ENCODE measurements at places on chromosomes 6 and 20.

GRCh38 chr6:95501032-95501904, 76.1 kb upstream of the MANEA start:
- no peak for DNase-seq

DNA sequence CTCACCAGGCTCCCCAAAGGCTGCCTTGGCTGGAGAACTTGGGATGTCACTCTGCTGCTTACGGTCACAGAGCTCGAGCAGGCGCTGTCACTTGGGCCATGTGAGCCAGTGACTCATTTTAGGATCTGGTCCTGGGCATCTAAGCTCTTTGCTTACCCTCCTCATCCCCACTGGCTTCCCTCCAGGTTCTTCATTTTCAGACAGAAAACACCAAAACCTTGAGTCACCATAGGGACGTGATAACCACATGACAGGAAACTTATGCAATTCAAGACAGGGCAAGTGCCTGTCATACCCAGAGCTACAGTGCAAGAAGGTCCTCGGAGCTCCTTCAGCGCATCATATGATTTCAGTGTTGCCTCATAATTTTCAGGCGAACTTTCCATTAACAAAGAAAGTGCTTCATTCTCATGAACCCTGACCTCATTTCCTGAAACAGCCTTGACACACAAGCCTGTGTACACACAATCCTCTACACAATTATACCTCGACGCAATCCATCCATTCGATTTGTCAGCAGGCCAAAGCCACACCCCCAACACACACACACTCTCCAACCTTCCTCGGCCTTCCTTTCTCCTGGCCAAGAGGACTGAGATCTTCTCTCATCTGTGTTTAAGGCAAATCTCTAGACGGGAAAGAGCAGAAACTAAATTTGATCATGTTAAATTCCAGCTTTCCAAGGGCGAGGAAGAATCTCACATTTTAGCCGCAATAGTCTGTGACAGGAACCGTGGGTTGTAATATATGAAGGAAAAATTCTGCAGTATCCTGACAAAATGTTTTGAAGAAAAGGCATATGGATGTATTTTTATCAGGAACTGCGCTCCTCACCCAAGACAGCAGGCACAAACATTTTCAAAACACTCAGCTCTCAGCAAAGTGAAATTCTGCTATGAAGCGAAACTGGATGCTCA, 25.3 kb downstream of the TBC1D7 start:
- no peak for DNase-seq

DNA sequence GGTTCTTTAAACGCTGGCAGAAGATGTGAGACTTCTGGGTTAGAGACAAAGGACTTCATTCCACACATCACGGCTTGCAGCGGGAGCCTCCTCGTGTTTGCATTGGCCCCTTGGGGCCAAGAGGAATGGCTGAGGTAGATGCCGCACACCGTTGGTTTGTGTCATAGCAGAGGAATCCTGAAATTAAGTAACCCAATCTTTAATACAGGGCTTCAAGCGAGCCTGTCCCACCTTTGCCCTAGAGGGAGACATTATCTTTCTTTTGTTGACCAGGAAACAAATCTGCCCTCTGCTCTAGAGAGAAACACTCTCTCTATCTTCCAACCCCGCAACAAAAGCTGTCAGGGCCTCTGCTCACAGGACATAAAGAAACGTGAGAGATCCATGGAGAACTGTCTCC, 277.5 kb upstream of the ZFP64 start:
- DNase-seq, result no peak

GRCh38 chr6:7078856-7079255, 28.9 kb upstream of the RREB1 start:
- no peak for DNase-seq

GRCh38 chr6:39684790-39685488, 40.3 kb downstream of the KIF6 start:
- no peak for DNase-seq

DNA sequence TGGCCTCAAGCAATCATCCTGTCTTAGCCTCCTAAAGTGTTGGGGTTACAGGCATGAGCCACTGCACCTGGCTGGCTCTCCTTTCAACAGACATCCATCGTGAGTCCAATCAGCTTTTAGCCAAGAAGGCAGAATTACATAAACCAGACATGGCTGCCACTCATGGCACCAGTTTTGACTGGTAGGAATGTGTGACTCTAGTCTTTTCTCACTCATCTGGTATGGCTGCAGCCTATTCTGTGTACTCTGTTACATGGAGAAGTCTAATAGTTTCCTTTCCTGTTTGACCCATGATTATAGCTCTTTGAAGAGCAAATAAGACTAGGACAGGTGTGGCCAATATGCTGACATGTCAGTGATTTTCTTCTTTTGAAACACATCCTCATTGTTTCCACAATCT, 27.0 kb upstream of the RNF144B start:
- no peak for DNase-seq

GRCh38 chr6:146896062-146896813, 297.5 kb downstream of the ADGB start:
- no peak for DNase-seq

DNA sequence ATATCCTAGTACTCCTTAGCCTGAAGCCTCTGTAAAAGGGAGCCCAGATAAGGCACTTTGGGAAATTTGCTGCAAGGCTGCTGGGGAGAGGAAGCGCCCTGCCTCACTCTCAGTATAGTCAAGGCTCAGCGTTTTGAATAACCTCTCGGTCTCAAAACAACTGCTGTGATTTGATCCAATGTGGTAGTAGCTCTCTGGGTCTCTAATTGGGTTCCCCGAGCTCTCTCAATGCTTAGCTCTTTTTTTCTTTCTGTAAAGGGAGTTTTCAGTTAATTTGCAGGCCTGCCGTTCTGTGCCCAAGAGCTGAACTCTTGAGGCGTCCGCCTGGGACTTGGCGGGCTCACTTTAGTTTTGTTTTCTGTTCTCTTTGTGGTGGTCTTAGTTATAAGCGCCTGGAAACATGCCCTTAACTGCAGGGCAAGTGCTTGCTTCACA, 41.2 kb downstream of the ZHX3 start:
- no peak for DNase-seq

- no peak for DNase-seq
Measured at GRCh38 chr6:56862415-56863175, 92.3 kb upstream of the BEND6 start.

DNA sequence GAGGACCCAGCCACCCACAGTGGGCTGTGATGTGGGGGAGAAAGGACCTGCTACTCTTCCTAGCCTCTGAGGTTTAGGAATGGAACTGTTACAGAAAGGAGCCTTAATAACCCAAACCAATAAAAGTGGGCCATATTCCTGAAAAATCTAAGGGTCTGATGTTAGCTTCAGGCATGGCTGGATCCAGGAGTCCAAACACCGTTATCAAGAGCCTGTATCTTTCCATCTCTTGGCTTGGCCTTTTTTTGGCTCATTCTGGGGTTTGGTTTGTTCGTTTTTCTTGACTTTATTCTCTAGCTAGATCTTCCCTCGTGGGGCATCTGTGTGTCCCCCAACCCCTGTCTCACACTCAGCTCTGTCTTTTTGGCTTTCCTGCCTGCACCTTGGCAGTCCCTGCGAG, 38.7 kb downstream of the CDH4 start:
- no peak for DNase-seq

DNA sequence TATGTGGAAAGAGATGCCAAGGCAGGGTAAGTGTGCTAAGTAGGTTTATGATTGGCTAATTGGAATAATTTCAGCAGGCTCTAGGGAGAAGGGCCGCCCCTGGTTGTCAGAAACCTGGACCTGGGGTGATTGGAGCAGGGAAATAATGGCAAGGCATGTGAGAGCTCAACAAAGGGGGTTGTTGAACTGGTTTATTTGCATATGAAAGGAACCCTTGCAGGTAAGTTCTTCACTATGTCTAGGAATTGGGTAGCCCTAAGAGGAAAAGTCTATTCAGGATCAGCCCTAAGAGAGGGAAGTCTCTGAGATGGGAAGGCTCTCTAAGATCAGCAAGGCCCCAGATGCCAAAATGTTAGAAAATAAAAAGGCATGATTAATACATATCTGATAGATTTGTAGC, 175.4 kb upstream of the PRND start:
- DNase-seq, result no peak

- no peak for DNase-seq
Measured at GRCh38 chr6:143592335-143592734, 80.8 kb upstream of the FUCA2 start.

DNA sequence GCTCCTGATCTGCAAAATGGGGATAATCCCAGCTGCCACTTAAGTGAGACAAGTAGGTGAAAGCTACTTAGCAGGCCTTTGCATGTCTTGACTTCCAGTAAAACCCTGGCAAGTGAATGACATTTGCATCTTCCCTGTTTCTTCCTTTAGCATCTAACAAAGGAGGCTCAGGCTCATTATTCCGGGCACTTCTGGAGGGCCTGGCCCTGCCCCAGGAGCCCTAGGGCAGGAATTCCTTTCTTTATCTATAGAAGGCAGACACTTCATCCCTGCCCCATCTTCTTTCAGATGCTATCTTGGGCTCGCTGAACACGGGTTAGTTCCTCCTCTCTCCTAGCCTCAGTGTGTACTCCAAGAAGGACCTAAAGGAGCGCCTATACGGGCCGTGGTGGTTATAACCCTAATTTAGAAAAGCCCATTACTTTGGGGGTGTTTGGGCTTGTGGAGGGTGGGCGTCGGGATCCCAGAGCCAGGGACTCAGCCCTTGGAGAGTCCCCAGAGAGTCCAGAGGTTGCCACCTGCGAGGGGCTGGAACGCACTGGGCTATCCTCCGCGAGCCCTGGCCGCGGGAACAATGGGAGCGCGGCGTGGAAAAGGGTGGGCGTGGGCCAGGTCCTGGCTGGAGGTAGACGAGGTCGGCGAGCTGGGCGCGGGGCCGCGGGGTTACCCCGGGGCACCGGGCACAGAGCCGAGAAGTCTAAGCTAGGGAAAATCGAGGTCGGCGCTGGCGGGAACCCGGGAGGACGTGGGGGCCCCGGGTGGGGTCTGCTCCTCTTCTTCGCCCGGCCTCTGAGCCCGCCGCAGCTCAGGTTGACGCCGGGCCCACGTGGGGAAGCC, 62.8 kb upstream of the EPB41L1 start:
- no peak for DNase-seq

- DNase-seq, result no peak
Measured at GRCh38 chr20:41424011-41424410, 57.4 kb upstream of the EMILIN3 start.

GRCh38 chr20:10536531-10536930, 101.4 kb downstream of the SLX4IP start:
- no peak for DNase-seq

GRCh38 chr20:36856691-36857635, 19.0 kb upstream of the TLDC2 start:
- no peak for DNase-seq

GRCh38 chr6:11023032-11023431, 21.1 kb downstream of the ELOVL2 start:
- no peak for DNase-seq

DNA sequence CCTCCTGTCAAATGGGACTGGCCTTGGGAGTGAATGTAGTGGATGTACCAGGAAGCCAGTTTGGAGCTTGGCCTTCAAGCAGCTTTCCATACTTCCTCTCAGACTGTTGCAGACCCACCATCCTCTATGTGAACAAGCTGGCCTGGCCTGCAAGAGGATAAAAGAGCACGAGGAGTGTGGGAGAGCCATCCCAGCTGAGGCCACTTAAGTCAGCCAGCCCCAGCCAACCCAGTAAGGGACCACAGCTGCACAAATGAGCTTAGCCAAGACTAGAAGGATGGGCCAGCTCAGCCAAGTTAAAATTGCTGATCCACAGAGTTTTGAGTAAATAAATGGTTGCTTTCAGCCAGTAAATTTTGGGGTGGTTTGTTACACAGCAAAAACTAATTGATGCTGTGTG, 156.9 kb upstream of the SOX4 start:
- no peak for DNase-seq

- DNase-seq, result no peak
Measured at GRCh38 chr6:40550202-40551101, 36.7 kb downstream of the LRFN2 start.

DNA sequence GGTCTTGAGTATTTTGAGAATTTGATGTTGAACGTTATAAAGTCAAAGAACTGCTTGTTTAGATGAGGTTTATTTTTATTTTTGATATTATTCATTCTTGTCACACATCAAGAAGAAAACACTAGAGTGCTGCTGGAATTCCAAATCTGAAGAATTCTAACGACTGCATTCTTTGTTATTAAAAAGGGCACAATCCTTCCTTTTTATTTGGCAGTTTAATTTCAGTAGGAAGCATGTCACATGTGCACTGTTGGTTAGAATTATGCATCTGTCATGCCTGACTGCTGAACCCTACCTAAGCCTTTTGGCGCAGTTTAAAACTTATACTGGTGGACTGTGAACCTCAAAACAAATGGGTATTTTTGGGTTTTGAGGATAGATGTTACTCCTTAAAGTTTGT, 4.0 kb downstream of the ID4 start:
- DNase-seq, result no peak

- no peak for DNase-seq
Measured at GRCh38 chr20:40319741-40320516, 369.1 kb downstream of the MAFB start.

DNA sequence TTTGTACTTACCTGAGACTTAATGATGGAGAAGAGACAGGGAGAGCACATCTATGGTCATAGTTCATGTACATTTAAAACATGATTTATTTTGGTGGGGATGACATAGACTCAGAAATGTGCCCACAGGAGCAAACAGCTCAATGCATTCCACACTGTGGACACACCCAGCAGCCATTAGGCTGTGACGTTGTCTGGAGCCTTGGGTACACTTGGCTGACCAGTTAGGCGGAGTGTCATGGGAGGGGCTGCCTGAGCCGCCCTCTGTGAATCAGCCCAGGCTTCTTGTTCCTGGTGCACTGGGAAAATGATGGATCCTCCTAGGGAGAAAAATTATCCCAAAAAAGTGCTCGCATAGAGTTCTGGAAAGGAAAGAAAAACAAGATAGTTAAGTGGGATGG, 231.0 kb upstream of the GMDS start:
- no peak for DNase-seq

Measured in progenitor cell of endocrine pancreas (in vitro differentiated cells).